Epithelial cell of proximal tubule (primary cell): ENCODE measurements at places on chromosomes 7 and 10. TPM values are rescaled to one million over a fixed set of nuclear protein-coding genes. Genes with fewer than 3 reads are reported as not detected.

- no peak for DNase-seq
Measured at GRCh38 chr7:65489260-65489767, 115.7 kb downstream of the ZNF92 start.

GRCh38 chr10:126264102-126265018 is 123.9 kb downstream of the ADAM12 start:
- no peak for DNase-seq

GRCh38 chr7:151520419-151521261 is 945 bp upstream of the RHEB start:
- no peak for DNase-seq

DNA sequence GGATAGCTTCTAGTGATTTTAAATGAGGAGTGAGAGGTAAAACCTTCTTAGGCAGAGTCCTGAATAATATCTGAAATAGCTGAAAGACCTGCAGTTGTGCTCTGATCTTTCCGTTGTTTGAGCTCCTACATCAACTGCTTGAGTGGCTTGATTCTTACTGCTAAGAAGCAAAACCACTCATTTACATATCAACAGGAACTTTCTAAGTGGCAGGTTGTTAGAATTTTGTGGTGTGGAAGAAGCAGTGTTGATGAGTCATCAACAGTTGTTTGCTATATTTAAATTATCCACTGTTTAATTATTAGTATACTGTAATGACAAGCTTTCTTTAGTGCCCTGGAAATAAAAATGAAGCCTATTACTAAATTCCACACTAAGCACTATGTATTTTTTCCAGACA is 689.5 kb downstream of the DNAJB9 start:
- no peak for DNase-seq

Gene SHLD2
- total RNA-seq: 14.3 and 36.0 TPM in 2 replicates
